ENCODE measurements at places on chromosomes 7 and 10.

GRCh38 chr10:71396084-71396710, 523 bp upstream of the CDH23 start:
- no peak for DNase-seq

- DNase-seq, result no peak
These were observed 475.6 kb upstream of the ZWINT start for GRCh38 chr10:56836659-56837058.

DNA sequence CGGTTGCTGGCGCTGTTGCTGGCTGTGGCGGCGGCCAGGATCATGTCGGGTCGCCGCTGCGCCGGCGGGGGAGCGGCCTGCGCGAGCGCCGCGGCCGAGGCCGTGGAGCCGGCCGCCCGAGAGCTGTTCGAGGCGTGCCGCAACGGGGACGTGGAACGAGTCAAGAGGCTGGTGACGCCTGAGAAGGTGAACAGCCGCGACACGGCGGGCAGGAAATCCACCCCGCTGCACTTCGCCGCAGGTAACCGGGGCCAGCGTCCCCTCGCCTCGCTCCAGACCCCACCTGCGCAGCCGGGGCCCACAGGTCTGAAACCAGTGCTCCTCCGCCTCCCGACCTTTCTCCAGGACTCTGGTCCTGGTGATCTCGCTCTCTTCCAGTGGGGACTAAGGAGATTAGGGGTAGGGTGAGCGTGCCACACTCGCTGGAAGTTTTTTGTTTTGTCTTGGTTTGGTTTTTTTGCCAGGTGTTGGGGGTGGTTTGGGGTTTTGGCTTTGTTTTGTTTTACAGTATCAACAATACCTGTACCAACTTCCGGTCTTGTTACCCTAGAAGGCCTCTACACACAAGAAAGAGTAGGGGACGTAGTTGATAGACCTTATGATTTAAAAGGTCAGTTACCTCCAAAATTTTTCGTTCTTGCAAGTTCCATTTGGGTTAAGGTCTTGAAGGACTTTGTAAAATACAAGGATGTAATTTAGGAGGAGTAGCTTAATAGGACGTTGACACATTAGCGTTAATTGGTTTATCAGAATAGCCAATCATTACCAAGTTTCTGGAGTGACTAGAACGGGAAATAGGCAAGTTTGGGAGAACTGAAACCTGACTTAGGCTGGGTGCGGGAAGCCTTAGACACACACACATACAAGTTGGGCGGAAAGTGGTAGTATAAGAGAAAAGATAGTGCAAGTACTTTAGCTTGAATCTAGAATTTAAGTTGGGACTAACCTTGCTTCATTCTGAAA, 704 bp downstream of the TNKS2 start:
- DNase-seq, result peak; percentile 33

- DNase-seq, result no peak
These were observed 227.7 kb downstream of the MAD1L1 start for GRCh38 chr7:2004841-2005725.

GRCh38 chr10:29877793-29878491, 181.4 kb downstream of the JCAD start:
- DNase-seq, result no peak
